ENCODE measurements at places on chromosomes 12 and 14.

DNA sequence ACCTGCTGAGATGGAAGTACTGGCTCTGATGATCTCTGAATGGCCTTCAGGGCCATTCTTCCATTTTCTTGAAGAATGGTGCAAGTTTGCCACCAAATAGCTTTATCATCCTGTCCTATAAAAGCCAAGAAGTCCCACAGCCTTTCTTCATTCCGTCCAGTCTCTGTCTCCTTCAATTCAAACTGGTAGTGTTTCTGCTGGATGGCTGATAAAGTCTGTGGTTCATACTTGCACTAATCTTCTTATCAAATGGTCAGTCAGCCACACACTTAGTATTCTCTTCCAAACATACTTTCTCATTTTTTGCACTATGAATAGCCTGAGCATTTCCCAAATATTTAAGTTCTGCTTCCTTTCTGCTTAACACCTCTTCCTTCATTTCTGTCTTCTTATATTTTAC, 39.4 kb upstream of the BEGAIN start:
- no peak for DNase-seq

DNA sequence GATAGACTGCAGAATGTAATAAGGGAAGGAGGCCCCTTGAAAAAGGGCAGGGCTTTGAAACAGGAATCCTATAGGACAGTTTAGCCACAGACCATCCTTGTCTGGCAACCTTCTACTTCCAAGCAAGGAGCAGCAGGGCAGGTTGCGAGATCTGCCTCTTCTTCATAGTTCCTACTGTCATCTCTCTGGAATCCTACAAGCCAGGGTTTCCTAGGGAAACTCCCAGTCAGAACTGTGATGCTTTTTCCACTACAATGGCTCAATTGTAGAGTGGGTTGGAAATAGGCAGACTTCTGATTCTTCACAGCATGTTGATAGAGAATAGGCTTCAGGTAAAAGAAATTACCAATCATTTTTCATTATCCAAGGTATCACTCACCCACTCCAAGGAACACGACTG, 186.3 kb downstream of the DACT1 start:
- DNase-seq, result no peak

DNA sequence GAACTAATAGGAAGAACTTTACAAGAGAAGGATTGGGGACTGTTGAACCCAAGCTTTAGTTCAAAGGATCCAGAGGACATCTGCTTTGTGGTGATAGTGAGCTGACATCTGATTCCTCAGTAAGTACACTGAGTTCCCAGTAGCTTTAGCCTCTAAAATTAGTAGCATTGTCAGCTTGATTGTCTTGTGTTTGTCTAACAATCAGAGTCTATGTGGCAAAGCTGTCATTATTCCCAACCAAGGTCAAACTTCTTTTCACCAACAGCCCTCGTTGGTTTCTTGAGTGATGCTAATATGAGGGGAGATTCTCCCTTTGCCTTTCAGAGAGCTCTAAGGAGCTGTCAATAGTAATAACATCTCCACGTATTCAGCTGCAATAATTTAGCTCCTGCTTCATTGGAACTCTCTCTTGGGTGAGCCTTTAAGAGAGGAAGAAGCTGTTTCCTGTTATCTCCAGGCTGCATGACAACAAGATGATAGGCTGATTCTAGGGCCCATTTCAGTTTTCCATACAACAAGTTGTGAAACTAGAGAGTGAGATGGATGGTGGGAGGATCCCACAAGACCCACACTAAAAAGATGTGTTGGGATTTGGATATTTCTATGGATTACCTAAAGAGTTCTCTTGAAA, 46.7 kb downstream of the TGFB3 start:
- DNase-seq, result no peak

GRCh38 chr14:37122288-37122687, 50.1 kb downstream of the SLC25A21 start:
- DNase-seq, result no peak

DNA sequence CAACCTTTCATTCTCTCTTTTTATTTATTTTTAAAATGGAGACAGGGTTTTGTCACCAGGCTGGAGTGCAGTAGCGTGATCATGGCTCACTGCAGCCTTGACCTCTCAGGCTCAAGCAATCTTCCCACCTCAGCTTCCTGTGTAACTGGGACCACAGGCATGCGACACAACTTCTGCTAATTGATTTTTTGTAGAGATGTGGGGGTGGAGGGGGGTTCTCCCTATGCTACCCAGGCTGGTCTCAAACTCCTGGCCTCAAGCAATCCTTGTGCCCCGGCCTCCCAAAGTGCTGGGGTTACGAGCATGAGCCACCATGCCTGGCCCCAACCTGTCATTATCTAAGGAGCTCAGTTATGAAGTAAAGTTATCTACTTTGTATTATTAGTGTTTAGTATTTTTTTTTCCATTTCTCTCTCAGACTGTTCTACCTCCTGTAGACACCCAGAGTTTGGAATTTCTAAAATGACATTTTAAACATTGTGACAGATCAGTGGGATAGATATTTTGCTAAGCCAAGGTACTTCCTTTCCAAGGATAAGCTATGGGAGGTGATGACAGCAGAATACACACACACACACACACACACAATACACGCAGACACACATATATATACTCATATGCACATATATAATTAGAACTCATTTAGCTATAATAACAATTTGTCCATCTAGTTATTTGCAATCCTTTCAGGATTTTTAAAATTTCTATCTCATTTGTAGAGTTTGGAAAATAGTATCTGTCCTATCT, 2.1 kb upstream of the USP44 start:
- DNase-seq, result no peak

- DNase-seq, result no peak
These were observed 168.2 kb downstream of the KCNC2 start for GRCh38 chr12:75041472-75041871.

GRCh38 chr12:121003650-121004049, 12.6 kb downstream of the C12orf43 start:
- no peak for DNase-seq
